ENCODE measurements at places on chromosomes 3 and 15.

DNA sequence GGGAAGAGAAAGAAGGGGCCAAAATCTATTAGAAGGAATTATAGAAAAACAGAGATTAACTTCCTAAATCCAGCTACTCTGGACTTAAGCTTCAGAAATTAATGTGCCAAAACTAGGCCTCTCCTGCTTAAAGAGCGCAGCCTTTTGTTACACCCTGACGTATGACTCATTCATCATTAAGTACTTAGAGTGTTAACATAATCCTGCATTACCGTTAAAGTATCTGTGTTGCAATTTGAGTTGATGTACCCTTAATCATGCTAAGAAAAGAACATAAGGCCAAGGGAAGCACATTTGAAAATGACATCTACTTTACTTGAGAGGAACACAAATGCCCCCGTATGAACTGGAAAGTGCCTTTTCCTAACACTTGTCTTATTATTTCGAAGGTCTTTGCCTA lies 7.9 kb downstream of the HTR3D start:
- DNase-seq, result no peak

GRCh38 chr15:83209333-83209732 lies 1.7 kb upstream of the HDGFL3 start:
- no peak for DNase-seq

DNA sequence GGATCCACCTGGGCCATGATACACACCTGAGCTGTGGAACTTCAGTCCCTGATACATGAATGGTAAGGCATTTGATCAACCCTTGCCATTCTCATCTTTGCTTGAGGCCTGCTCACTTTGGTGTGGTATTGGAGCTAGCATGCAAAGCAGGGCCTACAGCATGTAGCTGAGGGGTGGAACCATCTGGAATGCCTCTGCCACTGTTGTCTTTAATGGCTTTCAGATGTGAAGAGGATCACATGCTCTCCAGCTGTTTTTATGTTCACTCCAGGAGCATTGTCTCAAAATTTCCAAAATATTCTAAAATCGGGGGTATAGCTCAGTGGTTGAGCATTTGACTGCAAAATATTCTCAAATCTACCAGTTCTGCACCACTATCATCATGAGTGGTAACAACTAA lies 64.4 kb upstream of the PHLDB2 start:
- DNase-seq, result no peak

GRCh38 chr3:133453383-133453782 lies 53.5 kb downstream of the BFSP2 start:
- DNase-seq, result no peak

GRCh38 chr3:159765030-159765859 lies 223.4 kb upstream of the IL12A start:
- no peak for DNase-seq
